ENCODE measurements at places on chromosomes 7 and 10.

DNA sequence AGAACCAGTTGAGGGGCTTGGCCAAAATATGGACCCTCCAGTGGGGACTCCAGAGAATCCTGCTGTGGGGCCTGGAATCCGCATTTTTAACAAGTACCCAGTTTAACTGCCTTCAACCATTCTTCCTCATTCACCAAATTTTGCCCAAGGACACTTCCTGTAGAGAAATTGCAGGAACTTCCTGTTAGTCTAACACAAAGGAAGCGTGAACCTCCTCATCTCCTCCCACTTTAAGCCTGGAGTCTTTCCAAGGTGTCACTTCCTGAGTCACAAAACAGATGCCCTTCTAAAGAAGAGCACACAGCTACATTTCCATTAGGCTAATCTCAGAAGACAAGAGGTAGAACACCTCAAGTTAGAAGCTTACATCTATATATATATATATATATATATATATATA, 188.4 kb downstream of the PPP1R17 start:
- no peak for DNase-seq

- DNase-seq, result no peak
Measured at GRCh38 chr10:130191380-130191779, 55.2 kb downstream of the GLRX3 start.

GRCh38 chr7:22662556-22663356, 64.2 kb upstream of the IL6 start:
- DNase-seq, result no peak

GRCh38 chr7:27942711-27943110, 202.7 kb downstream of the TAX1BP1 start:
- DNase-seq, result no peak

- no peak for DNase-seq
Measured at GRCh38 chr7:128713794-128714193, 25.4 kb upstream of the CALU start.

- no peak for DNase-seq
Measured at GRCh38 chr10:132136689-132137088, 50.1 kb upstream of the DPYSL4 start.

DNA sequence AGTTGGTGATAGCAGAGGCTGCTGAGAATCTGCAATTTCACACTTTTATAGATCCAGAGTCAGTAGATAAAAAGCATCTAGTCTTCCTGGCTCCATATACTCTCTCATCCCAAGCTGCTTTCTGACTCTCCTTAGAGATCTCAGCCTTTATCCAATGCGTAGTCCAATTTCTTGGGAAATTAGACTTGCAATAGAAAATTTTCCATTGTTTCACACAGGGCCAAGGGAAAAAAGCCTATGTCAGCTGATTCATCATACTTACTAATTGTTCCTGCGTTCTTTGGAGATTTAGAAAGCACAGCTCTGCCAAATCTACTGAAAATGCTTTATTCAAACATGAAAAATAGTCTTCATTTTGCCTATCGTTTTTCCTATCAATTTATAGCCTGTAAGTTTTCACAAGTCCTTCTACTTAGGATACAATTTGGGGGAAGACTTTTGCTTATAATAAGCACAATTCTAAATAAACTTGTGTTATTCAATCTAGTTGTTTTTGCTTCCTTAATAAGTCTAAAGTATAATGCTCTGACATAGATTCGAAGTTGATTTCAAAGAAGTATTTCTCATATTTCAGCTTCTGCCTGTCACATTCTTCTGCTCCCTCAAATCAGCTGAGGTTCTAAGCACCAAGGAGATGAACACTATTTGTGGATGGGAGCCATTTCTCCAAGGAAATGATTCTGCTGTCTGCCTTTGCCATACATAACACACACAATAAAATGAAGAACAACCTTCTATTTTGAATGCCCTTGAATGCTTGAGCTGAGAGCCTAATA, 165.4 kb downstream of the ADAM12 start:
- peak; percentile 34 for DNase-seq

DNA sequence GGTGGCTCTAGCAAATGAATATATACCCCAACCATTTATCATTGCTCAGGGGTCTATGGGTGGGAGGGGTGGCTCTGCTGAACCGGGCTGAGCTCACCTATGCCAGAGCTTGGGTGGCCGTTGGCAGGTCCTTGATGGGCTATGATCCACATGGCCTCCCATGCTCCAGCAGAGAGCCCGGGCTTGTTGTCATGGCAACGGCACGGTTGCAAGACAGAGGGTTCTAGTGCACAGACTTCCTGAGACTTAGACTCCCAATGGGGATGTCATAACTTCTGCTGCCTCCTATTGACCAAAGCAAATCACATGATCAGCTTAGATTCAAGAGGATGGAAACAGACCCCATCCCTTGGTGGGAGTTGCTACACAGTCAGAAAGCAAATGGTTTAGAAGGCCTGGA, 36.4 kb upstream of the CARD11 start:
- DNase-seq, result no peak

GRCh38 chr7:117012696-117013095, 59.4 kb downstream of the ST7 start:
- peak; percentile 30 for DNase-seq

GRCh38 chr10:13453896-13454295, 74.9 kb downstream of the BEND7 start:
- no peak for DNase-seq

- DNase-seq, result peak; percentile 54
Measured at GRCh38 chr7:128728598-128728997, 10.6 kb upstream of the CALU start.
